Occipital lobe (tissue), 3 donors: ENCODE measurements at places on chromosomes 12 and 14.

DNA sequence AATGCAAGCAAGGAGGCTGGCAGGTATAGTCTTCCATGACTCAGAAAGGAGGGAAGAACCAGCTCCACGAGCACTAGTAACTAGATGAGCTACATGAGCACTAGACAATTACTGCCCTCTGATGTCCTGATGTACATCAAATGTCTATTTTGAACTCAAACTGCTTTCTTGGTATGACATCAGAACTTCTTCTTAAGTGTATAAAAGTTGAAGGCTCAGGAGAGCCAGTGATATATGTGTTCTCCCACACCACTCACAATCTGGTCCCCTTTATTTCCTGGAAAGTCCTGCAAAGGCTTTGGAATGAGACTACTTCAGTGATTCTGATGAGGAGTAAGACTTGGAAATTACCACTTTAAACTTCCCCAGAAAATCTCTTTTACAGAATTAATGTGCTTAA lies 18.5 kb upstream of the DHRS7 start:
- DNase-seq: no peak

- DNase-seq: no peak
Measured at GRCh38 chr12:55703901-55704761, 3.6 kb downstream of the ITGA7 start.

DNA sequence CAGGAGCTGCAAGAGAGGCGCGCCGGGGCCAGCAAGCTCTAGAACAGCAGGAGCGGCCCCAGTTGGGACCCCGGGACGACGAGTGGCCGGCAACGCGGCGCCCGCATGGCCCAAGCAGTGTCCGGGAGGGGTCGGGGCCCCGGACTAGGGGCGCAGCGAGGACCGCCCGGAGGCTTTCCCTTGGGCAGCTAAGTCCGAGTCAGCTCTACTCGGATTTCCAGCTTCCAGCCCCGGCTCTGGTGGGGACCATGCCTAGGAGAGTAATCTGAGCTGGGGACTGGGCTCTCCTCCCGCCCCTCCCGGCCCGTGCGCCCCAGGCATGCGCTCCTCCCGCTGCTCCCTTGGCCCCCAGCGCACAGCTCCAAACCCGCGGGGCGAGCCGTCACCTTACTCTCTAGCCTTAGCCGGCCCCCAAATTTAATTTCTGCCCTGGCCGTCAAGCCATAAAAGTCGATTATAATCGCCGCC lies 41.6 kb upstream of the CAPRIN2 start:
- DNase-seq: no peak

- no peak for DNase-seq
Measured at GRCh38 chr14:93146119-93146518, 30.4 kb upstream of the ITPK1 start.

DNA sequence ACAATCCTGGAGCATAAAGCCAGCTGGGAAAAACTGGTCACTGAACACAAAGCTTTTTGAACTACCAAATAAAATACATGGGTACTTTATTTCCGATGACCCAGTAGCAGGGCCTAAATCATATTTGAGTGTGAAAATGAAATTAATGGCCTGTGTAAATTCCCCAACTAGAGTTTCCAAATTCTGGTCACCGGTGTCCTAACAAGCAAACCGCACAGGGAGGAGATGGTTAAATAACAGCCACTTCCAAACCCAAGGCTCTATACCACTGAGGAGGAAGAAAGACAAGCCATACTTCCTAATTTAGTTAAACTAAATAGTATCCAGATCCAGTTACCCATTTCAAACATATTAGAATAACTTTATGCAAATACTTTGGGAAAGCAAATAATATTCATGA lies 40.1 kb upstream of the DUSP6 start:
- DNase-seq: no peak

DNA sequence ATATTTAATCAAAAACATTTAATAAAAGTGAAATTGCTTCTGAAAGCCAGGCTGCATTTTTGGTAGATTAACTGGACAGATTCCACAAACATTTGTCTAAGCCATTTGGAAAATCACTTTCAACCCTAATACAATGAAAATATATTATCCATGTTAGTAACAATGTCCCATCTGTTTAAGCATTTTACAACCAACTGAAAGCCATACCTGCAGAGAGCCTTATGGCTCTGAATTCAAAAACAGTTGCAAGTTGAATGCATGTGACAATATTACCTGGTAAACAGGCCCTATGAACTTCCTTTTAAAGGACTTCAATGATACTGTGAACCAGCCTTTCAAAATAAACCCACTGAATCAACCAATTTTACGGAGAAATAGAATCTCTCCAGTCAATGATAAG lies 468.1 kb downstream of the BTG1 start:
- no peak for DNase-seq

GRCh38 chr12:91613223-91613779 lies 430.7 kb upstream of the DCN start:
- no peak for DNase-seq

DNA sequence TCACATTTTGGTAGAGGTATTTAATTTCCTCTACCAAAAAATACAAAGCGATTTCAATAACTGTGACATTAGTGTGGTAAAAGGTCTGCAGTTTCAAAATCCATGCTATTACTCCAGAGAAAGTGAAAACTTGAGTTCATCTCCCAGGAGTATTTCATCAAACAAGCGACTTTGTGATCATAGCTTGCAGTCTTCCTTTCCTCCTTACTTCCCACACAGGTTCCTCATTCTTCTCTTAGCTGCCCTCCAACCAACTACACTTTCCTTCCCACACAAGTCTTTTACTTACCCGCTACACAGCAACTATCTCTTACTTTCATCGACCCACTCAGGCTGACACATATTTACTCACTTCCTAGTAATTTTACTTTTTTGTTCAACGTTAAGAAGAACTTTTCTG lies 413.4 kb upstream of the USP15 start:
- DNase-seq: no peak

DNA sequence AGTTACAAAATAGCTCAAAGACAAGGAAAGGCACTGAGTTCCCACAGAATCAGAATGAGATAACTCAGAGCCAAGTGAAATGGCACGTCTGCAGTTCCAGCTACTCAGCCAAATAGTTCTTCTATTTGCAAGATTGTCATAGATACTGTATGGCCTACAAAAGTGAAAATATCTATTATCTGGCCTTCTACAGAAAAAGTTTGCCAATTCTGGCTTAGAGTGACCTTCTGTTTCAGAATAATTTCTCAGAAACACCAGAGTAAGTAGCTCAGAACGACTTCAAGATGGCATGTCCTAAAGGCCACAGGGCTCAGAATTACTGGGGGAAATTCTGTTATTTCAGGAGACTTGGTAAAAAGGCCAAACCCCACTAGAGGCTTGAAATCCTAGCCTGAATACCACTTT lies 10.7 kb upstream of the RTRAF start:
- DNase-seq: no peak

GRCh38 chr14:105507247-105507646 lies 16.2 kb downstream of the TEDC1 start:
- no peak for DNase-seq

GRCh38 chr12:7647071-7647470 lies 18.6 kb downstream of the APOBEC1 start:
- DNase-seq: no peak

GRCh38 chr12:93376436-93377251 lies 1.1 kb upstream of the NUDT4 start:
- no peak for DNase-seq

DNA sequence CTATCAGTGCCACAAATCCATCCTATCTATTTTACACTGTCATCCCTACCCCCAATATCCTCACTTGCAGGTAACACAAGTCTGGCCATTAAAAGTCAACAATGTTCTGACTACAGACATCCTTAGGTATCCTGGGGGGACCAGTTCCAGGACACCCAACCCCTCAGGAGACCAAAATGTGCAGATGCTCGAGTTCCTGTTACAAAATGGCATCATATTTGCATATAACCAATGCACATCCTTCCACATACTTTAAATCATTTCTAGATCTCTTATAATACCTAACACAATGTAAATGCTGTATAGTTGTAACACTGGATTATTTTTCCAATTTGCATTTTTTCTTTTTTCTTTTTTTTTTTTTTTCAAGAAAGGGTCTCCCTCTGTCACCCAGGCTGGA lies 6.9 kb downstream of the SYCP3 start:
- DNase-seq: no peak

DNA sequence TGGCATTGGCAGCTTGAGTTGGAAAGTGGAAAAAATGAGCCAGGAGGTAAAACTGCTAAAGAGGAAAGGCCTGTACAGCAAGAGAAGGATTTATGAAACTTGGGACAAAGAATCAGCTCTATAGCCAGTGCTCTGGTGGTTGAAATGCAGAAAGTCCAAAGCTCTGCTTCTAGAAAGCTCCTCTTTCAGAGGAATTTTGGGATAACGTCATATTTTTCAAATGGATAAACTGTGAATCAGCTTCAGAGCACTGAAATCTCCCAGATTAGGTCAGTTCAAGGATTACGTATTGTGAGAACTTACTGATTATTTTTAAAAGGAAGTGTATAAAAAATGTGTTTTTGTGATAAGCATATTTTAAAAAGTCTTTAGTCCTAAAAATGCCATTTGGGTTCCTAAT lies 203.1 kb upstream of the CNOT2 start:
- no peak for DNase-seq

GRCh38 chr12:132161036-132161781 lies 17.0 kb downstream of the NOC4L start:
- no peak for DNase-seq

- DNase-seq: no peak
Measured at GRCh38 chr12:16622338-16622737, 16.4 kb upstream of the LMO3 start.

DNA sequence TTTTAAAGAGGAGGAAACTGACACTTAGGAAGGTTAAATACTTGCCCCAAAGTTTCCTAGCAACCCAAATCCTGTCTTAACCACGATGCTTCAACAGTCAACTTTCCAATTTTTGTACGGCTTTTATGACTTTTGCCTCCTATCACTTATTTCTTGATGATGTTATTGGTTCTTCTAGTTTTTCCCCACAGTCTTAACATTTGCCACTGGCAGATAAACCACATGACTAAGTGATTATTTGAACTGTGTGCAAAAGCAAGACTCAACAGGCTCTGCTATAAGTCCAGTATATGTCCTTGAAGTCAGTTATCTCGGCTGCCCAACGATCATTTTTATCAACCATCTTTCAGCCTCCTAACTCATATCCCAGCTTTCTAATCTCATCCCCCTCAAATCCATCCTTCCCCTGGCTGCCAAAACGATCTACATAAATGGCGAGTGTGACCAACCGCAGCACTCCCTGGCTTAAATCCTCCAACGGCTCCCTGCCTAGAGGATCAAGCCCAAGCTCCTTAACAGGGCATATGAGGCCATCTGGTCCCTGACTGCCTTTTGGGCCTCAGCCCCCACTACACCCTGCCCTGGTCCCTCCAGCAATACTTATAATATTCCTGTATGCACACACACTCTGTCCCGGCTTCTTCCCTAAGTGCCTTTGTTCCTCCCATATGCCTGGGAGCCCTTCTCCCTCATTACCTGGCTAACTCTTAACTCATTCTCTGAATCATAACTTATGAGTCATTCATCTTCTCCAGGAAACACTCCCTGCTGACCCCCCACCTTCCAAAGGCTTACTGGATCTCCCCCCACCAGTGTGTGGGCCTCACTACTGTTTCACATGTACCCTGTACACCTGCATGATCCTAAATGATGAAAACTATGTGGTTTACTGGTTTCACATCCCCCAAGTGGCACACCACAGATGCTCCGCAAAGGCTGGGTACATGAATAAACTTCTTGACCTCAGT lies 8.8 kb downstream of the VPS37B start:
- no peak for DNase-seq

DNA sequence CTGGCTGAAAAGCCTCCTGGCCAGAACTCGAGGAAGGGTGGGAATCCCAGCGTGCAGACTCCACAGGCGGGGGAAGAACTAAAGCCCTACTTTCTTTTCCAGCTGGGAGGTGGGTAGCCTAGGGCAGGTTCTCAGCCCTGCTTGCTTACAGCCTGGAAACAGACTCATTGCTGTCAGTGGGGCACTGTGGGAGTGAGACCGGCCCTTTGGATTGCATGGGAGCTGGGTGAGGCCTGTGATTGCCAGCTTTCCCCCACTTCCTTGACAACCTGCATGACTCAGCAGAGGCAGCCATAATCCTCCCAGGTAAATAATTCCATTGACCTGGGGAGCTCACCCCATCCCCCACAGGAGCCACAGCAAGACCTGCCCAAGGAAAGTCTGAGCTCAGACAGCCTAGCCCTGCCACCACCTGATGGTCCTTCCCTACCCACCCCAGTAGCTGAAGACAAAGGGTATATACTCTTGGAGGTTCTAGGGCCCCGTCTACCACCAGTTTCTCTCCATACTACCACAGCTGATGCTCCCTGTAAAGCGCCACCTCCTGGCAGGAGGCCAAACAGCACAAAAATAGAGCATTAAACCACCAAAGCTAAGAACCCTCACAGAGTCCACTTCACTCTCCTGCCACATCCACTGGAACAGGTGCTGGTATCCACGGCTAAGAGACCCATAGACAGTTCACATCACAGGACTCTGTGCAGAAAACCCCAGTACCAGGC lies 294.1 kb downstream of the SEC23A start:
- DNase-seq: no peak

DNA sequence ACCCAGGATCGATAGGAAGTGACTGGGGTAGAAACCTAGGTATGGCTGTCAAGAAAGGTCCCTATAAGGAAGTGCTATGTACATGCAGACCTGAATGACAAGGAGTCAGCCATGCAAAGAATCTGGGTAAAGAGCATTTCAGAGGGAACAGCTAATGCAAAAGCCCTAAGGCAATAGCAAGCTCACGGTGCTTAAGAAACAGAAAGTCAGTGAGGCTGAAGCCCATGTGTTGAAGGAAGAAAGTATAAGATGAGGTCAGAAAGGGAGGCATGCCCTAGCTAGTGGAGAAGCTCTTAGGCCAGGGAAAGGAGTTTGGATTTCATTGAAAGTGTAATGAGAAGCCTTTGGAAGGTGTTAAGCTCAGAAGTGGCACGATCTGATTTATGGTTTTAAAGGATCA lies 6.0 kb upstream of the ADCY6 start:
- no peak for DNase-seq

GRCh38 chr12:65775720-65776119 lies 48.6 kb upstream of the HMGA2 start:
- no peak for DNase-seq

- no peak for DNase-seq
Measured at GRCh38 chr14:21220874-21221477, 48.3 kb downstream of the HNRNPC start.

GRCh38 chr14:67387195-67387594 lies 24.8 kb downstream of the PLEK2 start:
- DNase-seq: no peak

- no peak for DNase-seq
Measured at GRCh38 chr14:49584058-49584457, 2.1 kb downstream of the RPS29 start.

DNA sequence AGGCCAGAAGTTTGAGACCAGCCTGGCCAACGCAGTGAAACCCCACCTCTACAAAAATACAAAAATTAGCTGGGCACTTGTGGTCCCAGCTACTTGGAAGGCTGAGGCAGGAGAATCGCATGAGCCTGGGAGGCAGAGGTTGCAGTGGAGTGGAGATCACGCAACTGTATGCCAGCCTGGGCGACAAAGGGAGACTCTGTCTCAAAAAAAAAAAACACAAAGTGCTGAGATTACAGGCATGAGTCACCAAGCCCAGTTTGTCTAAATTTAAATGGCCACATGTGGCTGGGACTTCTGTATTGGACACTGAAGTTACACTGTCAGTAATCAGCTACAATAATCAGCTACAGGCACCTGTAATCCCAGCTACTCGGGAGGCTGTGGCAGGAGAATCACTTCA lies 100.9 kb upstream of the AEBP2 start:
- DNase-seq: no peak
